Heart right ventricle (tissue), 16 donors: ENCODE measurements at places on chromosomes 6 and 20. TPM values are rescaled to one million over a fixed set of nuclear protein-coding genes. Genes with fewer than 3 reads are reported as not detected.

DNA sequence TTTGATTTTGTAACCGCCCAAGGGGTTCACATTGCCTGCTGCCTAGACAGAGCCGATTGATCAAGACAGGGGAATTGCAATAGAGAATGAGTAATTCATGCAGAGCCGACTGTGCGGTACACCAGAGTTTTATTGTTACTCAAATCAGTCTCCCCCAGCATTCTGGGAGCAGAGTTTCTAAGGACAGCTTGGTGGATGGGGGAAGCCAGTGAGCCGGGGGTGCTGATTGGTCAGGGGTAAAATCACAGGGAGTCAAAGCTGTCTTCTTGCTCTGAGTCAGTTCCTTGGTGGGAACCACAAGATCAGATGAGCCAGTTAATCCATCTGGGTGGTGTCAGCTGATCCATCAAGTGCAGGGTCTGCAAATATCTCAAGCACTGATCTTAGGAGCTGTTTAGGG lies 60.0 kb upstream of the EZR start:
- no peak for DNase-seq

- DNase-seq = peak; percentile 72
Measured at GRCh38 chr20:57392512-57393271, 1.5 kb downstream of the RBM38 start.

- DNase-seq = no peak
Measured at GRCh38 chr20:55744896-55745295, 260.4 kb downstream of the CBLN4 start.

The ADTRP gene
- not detected for total RNA-seq

The FABP7 gene
- total RNA-seq = not detected

The F13A1 gene
- 9.1 TPM for total RNA-seq

The SIRPA gene
- 27.4 TPM for total RNA-seq

The GJA10 gene
- total RNA-seq = not detected

The PARD6B gene
- total RNA-seq = 4.0 TPM

The FOXA2 gene
- total RNA-seq = not detected
